ENCODE measurements at places on chromosomes 4 and X.

DNA sequence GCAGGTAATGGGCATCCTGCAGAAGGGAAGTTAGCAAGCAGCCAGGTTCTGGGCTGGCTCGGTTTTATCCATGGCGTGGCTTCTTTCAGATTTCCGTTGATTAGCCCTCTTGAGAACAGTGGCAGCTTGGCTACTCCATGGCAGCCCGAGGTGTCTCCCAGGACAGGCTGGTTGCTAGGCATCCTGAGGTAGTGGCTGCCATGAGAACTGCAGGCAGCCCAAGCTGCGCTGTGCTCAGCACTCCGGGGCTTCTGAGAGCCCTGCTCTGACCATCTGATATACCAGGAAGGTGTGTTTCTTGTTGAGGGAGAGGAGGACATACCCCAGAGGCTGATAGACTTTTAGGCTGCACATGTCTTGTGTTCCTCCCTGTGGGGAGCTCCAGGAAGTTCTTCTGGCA, 253.4 kb upstream of the CASK start:
- no peak for DNase-seq

DNA sequence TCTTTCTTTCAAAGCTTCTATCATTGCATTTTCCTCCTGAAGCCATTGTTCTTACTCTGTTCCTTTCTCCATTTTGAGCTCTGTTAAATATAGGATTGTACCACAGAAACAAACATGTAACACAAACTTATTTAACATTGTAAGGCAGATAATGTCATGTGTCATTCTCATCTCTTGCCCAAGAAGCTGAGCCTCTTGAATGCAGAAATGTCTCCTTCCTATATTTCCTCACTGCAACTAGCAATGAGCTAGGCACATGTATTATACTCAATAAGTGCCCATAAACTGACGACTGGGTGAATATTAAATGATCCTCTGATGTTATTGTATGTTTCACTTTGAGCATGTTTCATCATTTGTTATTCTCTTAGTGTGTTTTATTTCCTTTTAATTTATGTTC, 56.7 kb upstream of the SLC7A11 start:
- no peak for DNase-seq

- no peak for DNase-seq
Observed at GRCh38 chr4:146590801-146591200, 47.9 kb upstream of the POU4F2 start.

- DNase-seq = no peak
Observed at GRCh38 chr4:80173401-80173800, 23.9 kb upstream of the PRDM8 start.
